ENCODE measurements at places on chromosomes 2 and 18.

- no peak for DNase-seq
These were observed 40.5 kb upstream of the SMAD7 start for GRCh38 chr18:48991319-48991660.

- DNase-seq, result no peak
These were observed 172.0 kb downstream of the MGAT5 start for GRCh38 chr2:134425724-134426496.

GRCh38 chr2:45690231-45690630 lies 38.8 kb downstream of the PRKCE start:
- DNase-seq, result no peak

DNA sequence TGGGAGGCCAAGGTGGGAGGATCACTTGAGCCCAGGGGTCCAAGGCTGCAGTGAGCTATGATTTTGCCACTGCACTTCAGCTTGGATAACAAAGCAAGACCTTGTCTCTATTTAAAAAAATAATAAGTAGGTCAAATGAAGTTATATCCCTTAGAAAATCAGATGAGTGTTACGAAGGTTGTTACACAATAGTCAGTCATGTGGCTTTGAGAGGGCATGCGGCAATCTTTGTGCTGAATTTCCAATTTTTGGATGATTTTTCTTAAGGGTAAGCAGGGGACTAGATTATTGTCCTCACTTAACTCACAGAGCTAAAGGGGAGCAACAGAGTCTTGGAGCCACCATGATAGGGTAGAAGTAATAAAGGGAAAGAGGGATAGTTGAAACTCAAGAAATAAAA lies 71.8 kb downstream of the B3GNT2 start:
- DNase-seq, result no peak

DNA sequence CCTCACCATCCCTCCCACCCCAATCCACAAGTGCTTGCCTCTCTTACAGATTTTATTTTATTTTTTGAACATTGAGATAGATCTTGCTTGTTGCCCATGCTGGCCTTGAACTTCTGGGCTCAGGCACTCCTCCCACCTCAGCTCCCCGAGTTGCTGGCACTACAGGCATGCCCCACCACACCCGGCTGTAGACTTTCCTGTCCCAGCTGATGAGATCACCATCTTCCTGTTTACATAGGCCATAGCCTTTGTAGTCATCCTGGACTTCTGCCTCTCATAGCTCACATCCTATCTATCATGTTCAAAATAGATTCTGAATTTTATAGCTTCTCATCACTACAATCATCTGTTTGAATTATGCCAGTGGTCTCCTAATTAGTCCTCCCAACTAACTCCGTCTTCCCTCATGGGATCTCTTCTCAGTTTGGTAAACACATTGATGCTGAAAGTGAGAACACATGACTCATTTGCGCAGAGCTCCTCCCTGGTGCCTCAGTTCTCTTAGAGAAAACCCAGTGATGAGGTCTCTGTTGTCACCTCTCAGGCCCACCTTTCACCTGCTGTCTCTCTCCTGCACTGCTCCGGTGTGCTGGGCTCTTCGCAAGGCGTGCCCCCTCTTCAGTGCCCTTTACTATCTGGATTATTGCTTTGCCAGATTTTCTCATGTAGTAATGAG lies 243.0 kb downstream of the ZNF407 start:
- no peak for DNase-seq

DNA sequence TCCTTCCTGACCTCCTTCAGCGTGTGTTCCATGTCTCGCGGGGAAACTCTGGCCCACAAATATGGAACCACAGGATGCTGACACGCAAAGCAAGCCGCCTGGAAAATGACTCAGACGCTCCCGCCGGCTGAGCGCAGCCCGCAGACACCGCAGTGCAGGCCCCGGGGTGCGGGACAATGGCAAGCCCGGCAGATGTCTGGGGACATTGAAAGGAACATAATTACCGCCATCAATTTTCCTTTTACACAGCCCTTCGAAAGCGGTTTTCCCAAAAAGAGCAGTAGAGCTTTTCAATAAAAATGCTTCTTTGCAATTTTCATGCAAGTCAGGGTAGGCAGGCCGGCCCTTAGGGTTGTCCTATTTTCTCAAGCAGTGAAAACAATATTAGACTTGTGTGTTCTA lies 159.2 kb upstream of the SH3BP4 start:
- DNase-seq, result no peak

DNA sequence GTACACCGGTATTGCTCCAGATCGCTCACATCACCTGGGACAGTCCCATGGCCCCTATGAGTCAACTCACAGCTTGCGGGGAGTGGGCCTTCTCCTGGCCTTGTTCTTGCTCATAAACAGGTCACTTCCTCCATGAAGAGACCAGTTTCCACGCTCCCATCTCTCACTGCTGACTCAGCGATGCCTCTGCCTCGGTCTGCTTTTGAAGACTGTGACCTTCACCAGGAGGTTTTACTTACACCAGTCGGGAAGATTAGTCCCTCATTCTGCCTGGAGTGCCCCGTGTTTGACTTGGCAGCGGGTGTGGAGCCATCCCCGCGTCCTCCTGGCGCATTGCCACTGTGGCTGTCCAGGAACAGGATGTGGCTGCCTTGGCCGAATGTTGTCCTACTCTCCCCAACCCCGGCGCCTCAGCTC lies 159.8 kb downstream of the RHBDD1 start:
- DNase-seq, result no peak
